ENCODE measurements at places on chromosomes 3 and 15. TPM values are rescaled to one million over a fixed set of nuclear protein-coding genes. Genes with fewer than 3 reads are reported as not detected.

OXTR gene
- not detected for total RNA-seq

EEF1AKMT4 gene
- total RNA-seq = 4.3 TPM

WNT5A gene
- total RNA-seq = 9.3 TPM

FILIP1L gene
- total RNA-seq = 14.0 TPM

LXN gene
- total RNA-seq = 7.4 TPM

CD96 gene
- 0.49 TPM for total RNA-seq

TMEM40 gene
- total RNA-seq = 82.2 TPM

TLE3 gene
- total RNA-seq = 121 TPM

Measured in suprapubic skin (tissue), 4 donors.